ENCODE measurements at places on chromosomes 2 and 18. TPM values are rescaled to one million over a fixed set of nuclear protein-coding genes. Genes with fewer than 3 reads are reported as not detected.

Gene LIMS3
- total RNA-seq: 2.6 TPM

Gene FOXD4L1
- total RNA-seq: not detected

Gene OTOF
- 1.3 TPM for total RNA-seq

Gene SLC5A7
- total RNA-seq: not detected

Gene CPO
- total RNA-seq: not detected

Gene MTHFD2
- 61.6 TPM for total RNA-seq

Gene PARD3B
- 3.0 TPM for total RNA-seq

Gene RAMP1
- not detected for total RNA-seq

Gene MRPL30
- 31.7 TPM for total RNA-seq

Gene IL37
- total RNA-seq: not detected

Gene APCDD1
- not detected for total RNA-seq

Gene AMER3
- total RNA-seq: not detected

Gene FBXO48
- total RNA-seq: 0.84 TPM

Gene HDHD2
- total RNA-seq: 9.6 TPM

Gene PPP1R1C
- 0.27 TPM for total RNA-seq

Gene PLEKHH2
- 0.13 TPM for total RNA-seq

Measured in mammary microvascular endothelial cell (primary cell).